ENCODE measurements at places on chromosomes 3 and 15.

GRCh38 chr15:44286814-44287452 lies 1.6 kb upstream of the GOLM2 start:
- peak; percentile 32 for DNase-seq

GRCh38 chr15:77014132-77015081 lies 19.5 kb downstream of the PSTPIP1 start:
- DNase-seq: peak; percentile 82

GRCh38 chr15:92893200-92893599 lies 6.9 kb upstream of the CHD2 start:
- no peak for DNase-seq

GRCh38 chr3:30344288-30344687 lies 262.1 kb upstream of the TGFBR2 start:
- DNase-seq: no peak

GRCh38 chr15:78222745-78223395 lies 11.5 kb downstream of the ACSBG1 start:
- DNase-seq: no peak

- DNase-seq: no peak
Measured at GRCh38 chr3:131728898-131729642, 226.3 kb upstream of the MRPL3 start.
